ENCODE measurements at places on chromosomes 2 and 18.

GRCh38 chr2:186459009-186459408 is 27.1 kb upstream of the ZC3H15 start:
- DNase-seq, result peak; percentile 43

GRCh38 chr2:52429740-52430139 is 1337.9 kb upstream of the CHAC2 start:
- DNase-seq, result no peak

DNA sequence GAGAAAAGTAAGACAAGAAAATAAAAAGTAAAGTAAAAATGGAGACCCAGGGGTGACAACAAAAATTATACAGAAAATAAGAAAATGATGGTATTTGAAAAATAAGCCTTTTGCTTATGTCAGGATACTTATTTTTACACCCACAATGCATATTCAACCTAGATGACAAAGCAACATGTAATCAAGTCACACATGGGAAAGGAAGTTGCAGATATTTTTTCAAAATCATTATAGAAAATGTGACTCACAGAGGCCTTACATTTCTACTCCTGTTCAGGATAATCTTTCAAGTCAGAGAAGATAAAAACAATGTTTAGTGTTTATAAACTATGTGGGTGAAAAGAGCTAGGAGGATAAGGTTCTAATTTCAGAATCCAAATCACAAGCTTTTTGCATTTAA is 275.3 kb upstream of the UBE2E3 start:
- DNase-seq, result no peak

GRCh38 chr2:190974629-190975361 is 39.2 kb downstream of the STAT1 start:
- DNase-seq, result no peak

GRCh38 chr18:59265974-59266369 is 7.3 kb downstream of the RAX start:
- no peak for DNase-seq

GRCh38 chr2:209305746-209306196 is 118.1 kb upstream of the MAP2 start:
- DNase-seq, result no peak

DNA sequence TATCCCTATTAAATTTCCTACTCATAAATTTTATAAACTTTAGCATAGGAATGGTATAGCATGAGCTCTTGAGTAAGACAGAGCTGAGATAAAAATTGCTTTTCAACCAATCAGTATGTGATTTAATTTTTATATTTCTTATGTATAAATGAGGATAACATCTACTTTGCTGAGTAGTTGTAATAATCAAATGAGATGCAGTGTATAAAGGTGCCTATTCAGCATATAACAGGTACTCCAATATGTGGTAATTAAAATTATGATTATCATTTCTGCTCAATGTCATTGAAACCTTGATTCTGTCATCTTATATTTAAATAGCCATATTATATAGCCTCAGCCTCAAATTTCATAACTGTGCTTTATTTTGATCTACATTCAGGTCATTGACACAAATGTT is 700.4 kb upstream of the SLC8A1 start:
- DNase-seq, result no peak

DNA sequence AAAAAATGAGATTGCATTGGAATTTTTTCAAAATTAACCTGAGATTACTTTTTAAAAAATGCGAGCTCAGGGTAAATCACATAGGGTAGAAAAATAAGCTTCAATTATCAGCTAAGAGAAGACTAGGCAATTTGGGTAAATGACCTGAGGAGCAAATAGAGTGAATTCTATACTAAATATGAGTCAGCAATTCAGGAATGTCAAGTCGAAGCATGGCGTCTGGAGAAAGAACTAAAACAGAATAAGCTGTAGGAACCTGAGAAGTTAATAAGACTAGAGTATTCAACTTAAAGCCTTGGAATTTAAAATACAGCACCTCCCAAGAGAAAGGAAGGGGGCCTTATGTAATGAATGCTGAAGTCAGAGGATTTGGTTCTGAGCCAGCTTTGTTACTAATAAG is 487.0 kb downstream of the SUCLG1 start:
- no peak for DNase-seq

- DNase-seq, result no peak
Observed at GRCh38 chr2:240585681-240586197, 795 bp upstream of the CAPN10 start.

GRCh38 chr18:67728364-67728763 is 211.8 kb upstream of the DSEL start:
- DNase-seq, result no peak

DNA sequence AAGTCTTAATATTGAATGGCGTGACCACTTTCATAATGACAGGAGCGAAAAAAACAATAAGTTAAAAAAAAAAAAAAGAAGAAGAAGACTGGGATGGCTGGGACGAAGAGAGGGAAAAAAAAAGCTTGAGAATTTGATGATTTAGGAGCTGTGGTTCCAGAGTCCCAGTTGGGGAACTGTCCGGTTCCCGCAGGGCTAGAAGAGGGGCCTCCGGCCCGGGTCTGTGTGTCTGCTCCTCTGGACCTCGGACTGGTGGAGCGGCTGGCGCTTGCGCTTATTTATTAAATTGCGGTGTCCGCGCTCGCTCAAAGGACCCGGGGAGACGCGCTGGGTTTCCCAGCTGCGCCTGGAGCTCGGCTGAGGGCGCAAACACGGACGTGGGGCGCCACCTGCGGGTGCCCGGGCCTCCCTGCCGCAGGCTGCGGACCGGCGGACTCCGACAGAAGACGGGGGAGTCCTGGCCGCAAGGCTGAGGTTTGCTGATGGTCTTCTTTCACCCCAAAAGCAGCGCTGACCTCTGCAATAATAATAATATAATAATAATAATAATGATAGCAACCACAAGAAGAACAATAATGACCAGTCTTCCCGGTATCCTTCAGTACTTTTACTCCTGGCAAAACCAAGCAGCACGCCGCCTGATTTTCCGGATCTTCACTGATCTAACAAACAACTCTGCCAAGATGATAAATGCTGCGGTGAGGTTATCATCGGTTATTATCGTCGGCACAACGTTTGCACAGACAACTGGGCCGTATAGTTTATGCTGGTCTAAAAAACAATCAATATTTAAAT is at the start of gene CBLN2:
CBLN2 (minus strand) TSS at position 251 of the 795 bp plus-strand sequence. CDS start 2,182 bp downstream, outside the sequence.
- peak; percentile 82 for DNase-seq

DNA sequence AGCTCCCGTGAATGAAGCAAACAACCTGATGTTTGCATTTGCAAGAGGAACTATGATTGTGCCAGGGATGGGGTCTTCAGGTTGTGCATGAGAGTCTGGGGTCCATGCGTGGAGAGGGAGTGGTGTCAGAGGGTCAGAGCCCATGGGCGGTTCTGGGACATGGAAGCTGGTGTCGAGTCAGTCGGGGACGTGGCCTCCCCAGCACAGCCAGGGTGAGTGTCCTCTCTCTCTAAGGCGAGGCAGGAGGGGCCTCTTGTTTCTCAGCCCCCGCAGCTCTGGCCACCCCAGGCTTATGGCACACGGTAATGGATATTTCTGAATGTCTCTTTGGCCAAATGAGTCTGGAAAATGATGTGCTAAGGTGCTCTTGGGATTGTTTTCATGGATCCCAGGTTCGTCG is 118.6 kb downstream of the RTP5 start:
- DNase-seq, result no peak

- no peak for DNase-seq
Observed at GRCh38 chr2:144490017-144490416, 29.9 kb downstream of the ZEB2 start.

- no peak for DNase-seq
Observed at GRCh38 chr2:83162421-83162820, 1296.7 kb downstream of the SUCLG1 start.

- no peak for DNase-seq
Observed at GRCh38 chr2:154554046-154554445, 144.4 kb upstream of the KCNJ3 start.

GRCh38 chr2:74646834-74647482 is 1.2 kb downstream of the M1AP start:
- no peak for DNase-seq

DNA sequence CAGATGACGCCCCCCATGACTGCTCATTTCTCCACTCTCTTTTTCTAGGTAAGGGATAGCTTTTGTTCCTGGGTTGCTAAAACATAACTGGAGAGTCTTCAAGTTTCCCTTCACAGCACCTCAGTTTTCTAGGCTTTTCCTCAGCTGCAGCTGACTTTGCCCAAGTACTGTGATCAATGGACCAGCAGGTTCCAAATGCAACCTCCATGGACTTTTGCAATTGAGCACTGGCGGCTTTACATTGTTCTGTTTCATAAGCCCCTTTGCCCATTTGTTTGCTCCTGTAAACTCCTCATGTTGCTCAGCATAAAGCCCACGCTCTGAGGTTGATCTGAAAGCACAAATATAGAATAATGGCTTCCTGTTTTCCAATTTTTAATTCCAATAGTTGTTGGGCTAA is 291.6 kb downstream of the IRS1 start:
- DNase-seq, result no peak

DNA sequence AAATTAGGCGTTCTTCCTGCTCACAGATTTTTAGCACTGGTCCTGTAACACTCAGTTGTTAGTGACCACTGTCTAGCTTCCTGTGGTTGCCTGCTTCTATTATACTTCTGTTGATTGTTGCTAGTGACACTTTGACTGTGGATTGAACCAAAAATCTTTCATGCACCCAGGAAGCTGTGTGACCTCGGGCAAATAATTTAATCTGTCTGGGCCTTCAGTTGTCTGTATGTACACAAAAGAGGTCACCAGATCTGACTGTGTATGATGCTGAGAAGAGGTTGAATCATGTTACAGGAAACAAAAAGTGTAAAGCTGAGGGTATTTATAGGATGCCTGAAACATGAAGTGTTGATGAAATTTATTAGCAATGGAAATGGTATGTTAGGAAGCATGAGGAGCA is 12.7 kb downstream of the ICOS start:
- no peak for DNase-seq

DNA sequence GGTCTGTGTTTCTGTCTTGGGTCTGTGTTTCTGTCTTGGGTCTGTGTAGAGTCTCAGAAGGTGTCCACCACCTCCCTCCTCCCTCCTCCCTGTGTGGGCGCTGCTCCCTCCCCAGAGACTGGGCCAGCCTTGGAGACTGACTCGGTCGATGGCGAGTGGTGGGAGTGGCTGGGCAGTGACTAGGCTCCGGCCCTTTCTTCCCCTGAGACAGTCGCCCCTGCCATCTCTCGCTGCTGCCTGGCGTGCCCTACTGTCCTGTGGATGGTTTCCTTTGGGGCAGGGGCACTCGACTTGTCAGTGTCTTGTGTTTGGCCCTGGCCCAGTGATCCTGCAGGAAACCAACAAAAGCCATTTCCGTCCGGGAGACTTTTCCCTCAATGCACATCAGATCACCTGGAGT is 215.8 kb downstream of the NDUFA10 start:
- DNase-seq, result no peak

DNA sequence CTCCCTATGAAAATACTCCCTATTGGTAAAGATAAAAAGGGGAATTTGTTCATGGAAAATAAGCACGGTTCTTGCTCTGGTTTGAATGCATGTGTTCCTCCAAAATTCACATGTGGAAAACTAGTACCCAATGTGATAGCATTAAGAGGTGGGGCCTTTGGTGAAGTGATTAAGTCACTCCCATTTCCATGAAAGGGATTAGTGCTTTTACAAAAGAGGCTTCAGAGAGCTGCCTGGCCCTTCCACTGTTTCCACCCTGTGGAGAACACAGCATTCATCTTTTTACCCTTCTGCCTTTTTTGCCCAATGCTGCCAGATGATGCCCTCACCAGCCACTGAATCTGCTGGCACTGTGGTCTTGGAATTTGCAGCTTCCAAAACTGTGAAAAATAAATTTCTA is 666.8 kb downstream of the ARHGAP15 start:
- no peak for DNase-seq

DNA sequence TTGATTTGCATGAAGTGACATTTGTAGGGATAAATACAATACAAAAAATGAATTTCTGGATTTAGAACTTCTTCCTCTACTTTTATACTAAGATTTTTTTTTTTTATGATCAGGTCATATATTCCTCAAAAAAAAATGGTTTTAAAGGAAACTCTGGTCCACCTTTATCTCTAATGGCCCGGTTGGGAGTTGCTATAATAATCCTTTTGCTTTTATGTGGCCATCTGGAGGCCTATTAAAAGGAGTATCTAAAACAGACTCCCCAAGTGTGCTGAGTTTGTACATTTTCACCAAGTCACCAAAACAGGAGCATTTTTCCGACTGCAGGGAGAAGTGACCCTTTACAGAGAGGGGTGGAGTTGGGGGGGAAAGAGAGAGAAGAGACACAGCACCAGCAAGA is 329.2 kb upstream of the FIGN start:
- DNase-seq, result no peak

DNA sequence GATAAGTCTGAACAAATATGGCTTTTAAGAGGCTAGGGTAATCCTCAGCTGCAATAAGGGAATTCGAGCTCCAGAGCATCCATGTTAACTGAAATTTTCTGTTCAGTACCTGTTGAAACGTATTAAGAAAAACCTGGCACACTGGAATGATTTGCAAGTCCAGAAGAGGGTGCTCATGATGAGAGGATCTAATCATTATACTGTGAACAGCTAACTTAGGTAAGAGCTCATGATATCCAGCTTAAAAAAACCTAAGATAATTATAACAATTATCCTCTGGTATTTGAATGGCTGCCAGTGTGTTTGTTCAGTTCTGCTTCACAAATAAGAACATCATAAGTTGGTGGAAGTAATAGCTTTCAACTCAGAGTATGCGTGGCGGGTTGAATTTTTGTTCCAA is 1118.3 kb upstream of the DDX18 start:
- no peak for DNase-seq

GRCh38 chr2:106165029-106165428 is 29.1 kb downstream of the UXS1 start:
- DNase-seq, result peak; percentile 37

DNA sequence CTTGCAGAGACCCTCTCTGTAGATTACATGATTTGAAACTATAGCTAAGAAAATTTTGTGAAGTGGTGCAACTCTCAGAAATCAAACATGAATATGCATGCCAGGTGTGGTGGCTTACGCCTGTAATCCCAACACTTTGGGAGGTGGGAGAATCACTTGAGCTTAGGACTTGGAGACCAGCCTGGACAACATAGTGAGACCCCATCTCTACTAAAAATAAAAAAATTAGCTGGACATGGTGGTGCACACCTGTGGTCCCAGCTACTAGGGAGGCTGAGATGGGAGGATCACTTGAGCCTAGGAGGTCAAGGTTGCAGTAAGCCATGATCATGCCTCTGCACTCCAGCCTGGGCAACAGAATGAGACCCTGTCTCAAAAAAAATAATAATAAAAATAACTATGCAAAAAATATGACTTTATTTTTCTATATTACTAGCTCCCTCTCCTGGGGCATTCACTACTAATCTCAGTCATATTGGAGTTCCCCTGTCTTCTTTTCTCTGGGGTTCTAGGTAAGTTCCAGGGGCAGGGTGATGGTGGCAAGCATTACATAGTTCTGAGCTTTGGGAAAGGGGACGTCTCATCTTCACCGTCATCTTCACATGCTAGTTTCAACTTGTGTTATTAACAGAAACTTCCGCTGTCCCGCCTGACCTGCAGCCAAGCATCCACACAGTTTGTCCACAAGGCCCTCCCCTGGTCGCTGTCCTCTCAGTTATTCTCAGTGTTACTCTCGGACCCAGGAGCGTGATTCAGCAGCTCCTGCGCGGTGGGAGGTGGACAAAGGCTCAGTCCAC is 96.8 kb upstream of the MBOAT2 start:
- DNase-seq, result no peak

GRCh38 chr2:140893685-140894084 is 1237.1 kb downstream of the LRP1B start:
- DNase-seq, result no peak

Measured in ACHN (cell line).